RPMI7951 (cell line): ENCODE measurements at places on chromosomes 7 and 10. TPM values are rescaled to one million over a fixed set of nuclear protein-coding genes. Genes with fewer than 3 reads are reported as not detected.

DNA sequence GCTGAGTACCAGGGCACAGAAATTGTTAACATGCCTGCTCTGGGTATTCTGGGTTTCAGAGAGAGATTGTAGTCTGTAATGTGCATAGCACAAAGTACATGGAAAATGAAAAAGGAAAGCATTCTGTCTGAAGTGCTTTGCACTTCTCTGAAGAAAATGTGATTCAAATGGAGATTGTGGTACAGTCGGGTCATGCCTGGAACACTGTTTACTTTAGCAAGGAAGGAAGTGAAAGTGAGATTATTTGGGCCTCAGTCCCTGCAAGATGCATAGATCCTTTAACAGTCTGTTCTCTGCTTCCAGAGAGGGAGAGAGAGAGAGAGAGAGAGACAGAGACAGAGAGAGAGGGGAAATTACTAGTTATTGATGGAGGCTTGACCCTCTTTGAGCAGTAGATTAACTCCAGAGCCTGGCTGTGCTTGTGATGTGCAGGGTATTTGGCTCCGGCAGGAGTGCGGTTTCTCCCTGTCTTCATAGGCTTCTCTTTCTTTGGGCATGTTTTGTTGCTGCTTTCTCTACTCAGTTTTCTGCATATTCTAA lies 5.4 kb downstream of the VWC2 start:
- DNase-seq, result no peak

GRCh38 chr10:84825330-84825729 lies 496.9 kb downstream of the CCSER2 start:
- peak; percentile 22 for DNase-seq

GRCh38 chr10:86400705-86401587 lies 34.4 kb upstream of the GRID1 start:
- peak; percentile 40 for DNase-seq

- peak; percentile 73 for DNase-seq
Observed at GRCh38 chr10:95183271-95184230, 10.5 kb upstream of the ACSM6 start.

ELFN1 gene
- 0.39 and 0.48 TPM in 2 replicates for total RNA-seq

MINDY4 gene
- total RNA-seq, result 26.4 and 27.0 TPM in 2 replicates

- no peak for DNase-seq
Observed at GRCh38 chr10:90614631-90615030, 243.2 kb downstream of the HTR7 start.

TAS2R16 gene
- total RNA-seq, result not detected in 2 replicates

DNA sequence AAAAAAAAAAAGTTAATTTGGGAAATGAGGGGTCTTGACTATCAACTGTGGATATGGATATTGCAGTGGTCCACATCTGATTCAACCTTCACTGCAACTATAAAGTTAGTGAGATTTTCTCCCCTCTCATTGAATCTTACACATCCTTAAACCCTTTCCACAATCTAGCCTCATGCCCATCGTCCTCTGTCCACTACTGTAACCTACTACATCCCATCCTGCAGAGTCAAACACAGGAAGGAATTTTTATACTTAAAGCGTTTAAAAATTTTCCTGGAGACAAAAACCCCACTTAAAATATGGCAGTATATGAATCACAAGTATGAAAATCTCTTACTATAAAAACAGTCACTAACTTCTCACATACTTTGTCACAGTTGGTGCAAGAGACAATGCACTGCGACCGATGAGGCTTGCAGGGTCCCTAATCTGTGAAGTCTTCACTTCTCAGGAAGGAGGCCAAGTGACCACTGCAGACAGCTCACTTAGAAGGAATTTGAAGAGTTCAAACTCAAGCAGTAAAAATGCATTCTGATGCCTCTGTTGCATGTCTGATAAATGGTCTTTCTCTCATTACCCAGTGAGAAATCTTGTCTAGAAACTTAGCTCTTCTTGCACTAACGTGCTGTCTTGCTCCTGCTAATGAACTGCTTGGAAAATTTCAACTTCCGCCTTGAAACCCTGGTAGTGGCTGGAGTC lies 50.3 kb upstream of the ST8SIA6 start:
- peak; percentile 69 for DNase-seq

DNA sequence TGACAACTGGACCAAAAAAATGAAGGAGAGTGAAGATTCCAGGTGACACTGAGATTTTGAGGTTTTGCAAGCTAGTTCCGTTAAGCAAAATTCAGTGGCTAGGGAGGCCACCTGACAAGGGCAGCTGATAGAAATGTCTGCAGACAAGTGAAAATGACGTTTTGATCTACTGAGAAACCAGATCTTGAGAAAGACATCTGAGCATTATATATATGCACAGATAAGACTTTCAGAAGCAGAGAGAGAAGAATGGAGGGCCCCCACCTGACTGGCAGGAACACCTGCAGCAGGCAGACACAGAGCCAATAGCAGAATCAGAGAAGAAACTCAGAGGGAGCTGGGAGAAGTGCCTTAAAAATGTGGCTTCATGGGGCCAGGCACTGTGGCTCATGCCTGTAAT lies 76.1 kb upstream of the LRGUK start:
- no peak for DNase-seq

DNA sequence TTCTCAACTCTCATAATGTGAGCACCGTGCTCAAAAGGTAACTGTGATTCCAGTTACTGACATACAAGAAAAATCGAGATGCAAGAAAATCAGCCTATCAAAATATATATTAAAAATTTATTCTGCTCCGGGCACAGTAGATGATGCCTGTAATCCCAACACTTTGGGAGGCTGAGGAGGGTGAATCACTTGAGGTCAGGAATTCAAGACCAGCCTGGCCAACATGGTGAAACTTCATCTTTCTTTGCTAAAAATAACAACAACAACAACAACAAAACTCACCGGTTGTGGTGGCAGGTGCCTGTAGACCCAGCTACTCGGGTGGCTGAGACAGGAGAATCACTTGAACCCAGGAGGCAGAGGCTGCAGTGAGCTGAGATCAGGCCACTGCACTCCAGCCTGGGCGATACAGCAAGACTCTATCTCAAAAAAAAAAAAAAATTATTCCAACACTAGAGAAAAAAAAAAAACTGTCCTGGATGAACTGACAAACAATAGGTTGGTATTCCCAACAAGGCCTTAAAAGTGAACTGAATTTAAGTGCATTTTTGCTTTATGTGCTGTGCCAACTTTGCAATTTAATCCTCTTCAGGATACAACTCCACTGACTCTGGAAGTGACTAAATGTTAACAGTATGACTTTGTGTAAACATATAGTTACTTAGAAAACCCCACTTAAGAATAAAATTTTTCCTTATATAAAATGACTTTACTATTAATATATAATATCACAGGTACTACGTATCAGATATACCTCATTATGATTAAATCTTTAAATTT lies 51.1 kb downstream of the JMJD1C start:
- peak; percentile 22 for DNase-seq

- DNase-seq, result no peak
Observed at GRCh38 chr7:37332243-37333016, 116.2 kb downstream of the ELMO1 start.

ITPRIP gene
- 3.9 and 4.0 TPM in 2 replicates for total RNA-seq

DNA sequence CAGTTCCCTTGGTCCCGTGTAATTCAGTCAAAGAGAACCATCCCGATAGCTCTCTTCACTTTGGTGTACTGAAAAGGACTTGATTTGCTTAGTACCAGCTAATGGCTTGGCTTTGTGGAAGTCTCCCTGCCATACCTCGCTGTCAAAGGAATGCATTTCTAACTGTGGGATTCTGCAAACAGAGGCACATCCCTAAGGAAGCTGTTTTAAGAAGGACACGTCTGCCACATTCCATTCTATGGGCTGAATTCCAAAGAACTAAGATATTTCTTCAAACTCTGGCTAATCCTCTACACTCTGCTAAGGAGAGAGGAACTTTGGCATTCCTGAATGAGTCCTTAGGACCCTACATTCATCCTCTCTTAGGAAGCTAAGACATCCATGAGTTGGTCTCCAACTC lies 327.9 kb downstream of the SFMBT2 start:
- no peak for DNase-seq

DNA sequence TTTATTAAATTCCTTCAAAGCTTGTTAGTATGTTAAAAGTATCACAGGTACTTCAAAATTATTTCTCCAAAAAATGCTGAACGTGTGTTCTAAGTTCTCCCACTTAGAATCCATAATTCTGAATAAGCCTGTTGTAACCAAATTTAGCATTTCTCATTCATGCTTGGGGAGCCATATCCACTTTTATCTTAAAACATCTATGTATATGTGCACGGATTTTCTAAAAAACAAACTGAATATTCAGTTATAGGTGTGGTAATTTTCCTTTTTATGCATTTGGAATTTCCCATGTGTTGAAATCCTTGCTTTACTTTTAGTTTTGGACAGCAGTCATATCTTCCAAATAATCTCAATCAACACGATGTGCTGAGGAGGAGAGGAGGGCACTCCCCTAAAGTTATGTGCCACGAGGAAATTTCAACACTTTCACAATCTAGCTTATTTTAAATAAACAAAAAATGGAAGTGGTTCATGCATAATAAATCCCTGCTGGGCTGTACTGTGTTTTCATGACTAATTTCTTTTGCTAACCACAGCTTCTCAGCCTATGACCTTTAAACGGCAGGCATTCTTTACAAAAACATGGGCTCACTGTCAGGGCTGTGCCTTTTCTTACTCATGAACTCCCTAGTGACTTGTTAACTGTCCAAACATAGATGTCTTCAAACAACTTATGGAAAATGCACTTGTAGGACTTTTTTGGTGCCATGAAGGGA lies 380.3 kb upstream of the SEMA3C start:
- DNase-seq, result peak; percentile 95

DNA sequence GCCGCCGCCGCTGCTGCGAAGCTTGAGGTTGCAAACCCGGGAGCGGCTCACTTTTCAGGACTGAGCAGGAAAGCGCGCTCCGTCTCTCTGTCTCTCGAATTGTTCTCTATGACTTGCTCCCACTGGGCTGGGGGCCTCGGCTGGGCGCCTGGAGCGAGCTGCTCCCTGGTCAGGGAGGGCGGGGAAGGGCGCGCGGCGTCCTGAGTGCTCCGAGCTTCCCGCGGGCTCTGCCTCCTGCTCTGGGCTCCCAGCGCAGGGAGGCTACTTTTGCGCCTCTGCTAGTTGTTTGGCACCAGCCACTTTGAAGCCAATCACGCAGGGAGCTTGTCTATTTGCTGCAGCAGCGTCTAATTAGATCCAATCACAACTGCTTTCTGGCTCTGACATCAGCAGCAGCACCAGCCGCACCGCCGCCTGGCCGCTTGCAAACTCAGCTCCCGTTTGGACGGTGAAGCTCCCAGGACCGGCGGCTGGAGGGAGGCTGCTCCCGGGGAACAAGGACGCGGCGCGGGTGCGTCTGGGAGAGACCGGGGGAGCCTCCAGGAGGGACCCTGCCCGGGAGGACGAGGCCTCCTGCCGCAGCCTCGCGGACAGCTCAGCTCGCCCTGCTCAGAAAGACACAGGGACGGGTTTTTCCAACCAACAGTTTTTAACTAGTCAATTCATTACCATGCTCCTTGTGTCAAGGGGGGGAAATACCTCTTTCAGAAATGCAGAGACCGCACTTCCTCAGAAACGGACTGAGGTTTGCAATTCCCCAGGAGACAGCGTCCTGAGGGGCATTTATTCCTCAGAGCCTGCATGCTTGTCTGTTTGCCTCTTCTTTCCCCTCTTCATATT lies at the start of gene ADARB2:
ADARB2 (minus strand) TSS at position 304 of the 840 bp plus-strand sequence.
- peak; percentile 13 for DNase-seq

GRCh38 chr10:33334153-33334804 lies at the start of gene NRP1:
NRP1 (minus strand) TSS chr10:33334667; CDS start chr10:33334382, 285 bp downstream.
- no peak for DNase-seq

- DNase-seq, result peak; percentile 41
Observed at GRCh38 chr10:4720463-4720862, 105.5 kb upstream of the AKR1E2 start.

GRCh38 chr7:69597278-69598076 lies 798 bp upstream of the AUTS2 start:
- no peak for DNase-seq

- DNase-seq, result no peak
Observed at GRCh38 chr7:78794101-78794500, 659.4 kb downstream of the MAGI2 start.

GRCh38 chr10:72330069-72330426 lies 24.7 kb downstream of the DNAJB12 start:
- DNase-seq, result no peak

HOGA1 gene
- total RNA-seq, result 0.24 and 0.78 TPM in 2 replicates

UPF2 gene
- 13.3 and 14.4 TPM in 2 replicates for total RNA-seq

GRCh38 chr7:5692845-5693278 lies 88.6 kb downstream of the RNF216 start:
- DNase-seq, result peak; percentile 72

GRCh38 chr10:88881922-88882645 lies 2.0 kb downstream of the STAMBPL1 start:
- DNase-seq, result peak; percentile 31

GRCh38 chr7:26356929-26357798 lies 65.5 kb downstream of the SNX10 start:
- DNase-seq, result no peak

SH2D4B gene
- 0.10 TPM in 1 of 2 replicates, not detected in the other for total RNA-seq

DNA sequence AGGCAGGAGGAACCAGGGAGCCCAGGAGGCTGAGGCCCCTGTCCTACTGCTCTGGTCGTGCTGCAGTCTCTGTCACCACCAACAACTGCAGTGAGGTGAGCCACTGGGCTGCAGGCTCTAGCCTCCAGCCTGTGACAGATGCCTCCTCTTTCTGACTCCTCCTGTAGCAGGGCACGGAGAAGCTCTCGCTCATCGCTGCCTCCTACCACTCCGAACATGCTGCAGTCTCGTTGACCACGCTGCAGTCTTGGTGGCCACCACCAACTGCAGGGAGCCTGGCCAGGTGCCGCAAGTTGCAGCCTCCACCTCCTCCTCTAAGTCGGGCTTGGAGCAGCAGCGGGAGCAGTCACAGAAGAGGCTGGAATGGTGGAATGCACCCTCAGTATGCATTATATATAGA lies 22.1 kb upstream of the VOPP1 start:
- no peak for DNase-seq

PRPS1L1 gene
- not detected in 2 replicates for total RNA-seq

PIP gene
- not detected in 2 replicates for total RNA-seq

GRCh38 chr7:113283861-113284260 lies 165.5 kb upstream of the SMIM30 start:
- DNase-seq, result peak; percentile 51

- DNase-seq, result no peak
Observed at GRCh38 chr7:101104193-101104713, 19.0 kb downstream of the TRIM56 start.

OR2A5 gene
- not detected in 2 replicates for total RNA-seq

DNA sequence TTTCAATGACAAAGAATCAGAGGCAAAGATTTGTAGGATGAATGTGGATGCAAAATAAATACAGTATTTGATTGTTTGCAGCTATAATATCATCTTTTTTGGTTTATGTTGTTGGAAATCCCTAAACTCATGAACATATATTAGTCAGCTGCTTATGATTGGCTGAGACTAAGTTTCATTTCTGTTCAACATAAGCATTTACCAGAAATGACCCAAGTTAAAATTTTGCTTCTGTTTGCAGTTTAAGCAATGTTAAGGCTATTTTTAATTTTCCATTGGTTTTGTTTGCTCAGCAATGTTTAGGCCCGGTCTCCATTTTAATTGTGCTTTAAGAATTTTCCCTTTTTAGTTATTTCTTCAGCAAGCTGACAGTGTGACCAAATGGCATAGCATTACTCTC lies 22.0 kb downstream of the GIMAP6 start:
- DNase-seq, result no peak

NUTM2D gene
- 0.36 and 0.59 TPM in 2 replicates for total RNA-seq

NUTM2A gene
- total RNA-seq, result not detected in 2 replicates

GRCh38 chr7:6278749-6279310 lies 6.4 kb upstream of the CYTH3 start:
- DNase-seq, result no peak

- DNase-seq, result no peak
Observed at GRCh38 chr10:86374664-86375063, 8.1 kb upstream of the GRID1 start.

GRCh38 chr10:8049865-8050555 lies 4.5 kb upstream of the GATA3 start:
- DNase-seq, result no peak
